ENCODE measurements at places on chromosomes 4 and X.

DNA sequence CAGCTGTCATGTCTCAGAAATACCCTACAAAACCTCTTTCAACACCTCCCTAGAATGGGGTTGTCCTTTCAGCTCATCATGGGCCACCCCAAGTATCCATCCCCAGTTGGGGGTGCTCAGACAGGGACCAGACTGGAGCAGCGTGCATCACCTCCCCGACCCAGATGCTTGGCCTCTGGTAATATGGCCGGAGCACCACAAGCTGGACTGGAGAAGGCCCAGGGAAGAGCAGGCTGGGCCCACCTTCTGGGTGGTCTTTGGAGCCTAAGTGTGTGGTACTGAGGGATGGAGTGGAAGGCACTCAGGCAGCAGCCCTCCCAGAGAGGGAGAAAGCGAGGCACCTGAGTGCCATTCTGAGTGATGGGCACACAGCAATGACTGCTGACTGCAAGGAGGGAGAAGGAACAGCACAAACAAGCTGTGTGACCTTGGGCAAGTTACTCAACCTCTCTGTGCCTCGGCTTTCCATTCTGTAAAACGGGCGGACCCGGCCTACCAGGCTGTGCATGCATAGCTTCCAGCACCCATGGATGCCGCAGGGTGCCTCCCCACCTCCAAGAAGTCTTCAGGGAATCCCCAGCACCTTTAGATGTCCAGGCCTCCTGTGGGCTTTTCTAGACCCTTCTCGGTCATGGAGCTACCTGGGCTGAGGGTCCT is 228.2 kb downstream of the AFAP1 start:
- no peak for DNase-seq

DNA sequence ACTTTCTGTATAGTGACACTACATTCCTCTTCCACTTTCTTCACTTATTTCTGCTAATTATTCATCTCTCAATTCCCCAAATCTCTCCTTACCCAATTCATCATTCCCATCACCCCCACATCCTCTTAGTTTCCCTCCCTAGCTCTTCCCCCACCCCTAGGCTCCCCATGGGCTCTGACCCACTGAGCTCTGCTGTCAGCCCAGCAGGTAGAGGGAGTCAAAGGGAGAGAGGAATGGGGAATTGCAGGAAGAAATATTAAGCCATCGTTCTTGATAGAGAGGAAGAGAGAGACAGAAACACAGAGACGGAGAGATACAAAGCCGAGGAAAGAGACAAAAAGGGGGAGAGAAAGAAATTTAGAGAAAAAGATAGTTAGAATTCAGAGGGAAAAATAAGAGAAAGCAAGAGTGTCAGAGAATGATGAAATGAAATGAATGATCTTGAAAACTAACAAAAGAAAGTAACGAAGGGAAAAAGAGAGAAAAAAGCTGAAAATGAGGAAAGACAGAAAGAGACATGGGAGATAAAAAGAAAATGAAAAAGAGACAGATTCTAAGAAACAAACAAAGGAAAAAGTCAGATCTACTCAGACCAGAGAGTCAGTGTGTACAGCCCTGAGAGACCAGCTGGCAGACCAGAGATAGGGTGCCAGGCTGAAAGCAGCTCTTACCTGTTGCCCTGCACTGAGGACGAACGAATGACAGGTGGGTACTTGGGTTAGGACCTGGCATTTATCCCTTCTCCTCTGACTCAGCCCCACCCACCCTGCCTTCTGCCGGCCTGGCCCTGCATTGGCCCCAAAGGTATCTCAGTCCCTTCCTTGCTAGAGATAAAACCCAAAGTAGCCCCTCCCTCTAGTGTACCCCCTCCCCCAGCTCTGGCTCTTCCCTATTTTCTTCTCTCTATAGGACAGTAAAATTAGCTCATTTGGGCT is at the start of gene ALAS2:
Gene ALAS2 (minus strand): TSS at position 707 of the 935 bp plus-strand sequence. CDS start 4,977 bp downstream, outside the sequence.
- DNase-seq: no peak

GRCh38 chr4:53671757-53672156 is 80.5 kb upstream of the LNX1 start:
- DNase-seq: no peak

GRCh38 chrX:25519258-25519657 is 503.5 kb upstream of the ARX start:
- DNase-seq: no peak

- no peak for DNase-seq
These were observed 490.8 kb downstream of the RAPGEF2 start for GRCh38 chr4:159593681-159594080.

DNA sequence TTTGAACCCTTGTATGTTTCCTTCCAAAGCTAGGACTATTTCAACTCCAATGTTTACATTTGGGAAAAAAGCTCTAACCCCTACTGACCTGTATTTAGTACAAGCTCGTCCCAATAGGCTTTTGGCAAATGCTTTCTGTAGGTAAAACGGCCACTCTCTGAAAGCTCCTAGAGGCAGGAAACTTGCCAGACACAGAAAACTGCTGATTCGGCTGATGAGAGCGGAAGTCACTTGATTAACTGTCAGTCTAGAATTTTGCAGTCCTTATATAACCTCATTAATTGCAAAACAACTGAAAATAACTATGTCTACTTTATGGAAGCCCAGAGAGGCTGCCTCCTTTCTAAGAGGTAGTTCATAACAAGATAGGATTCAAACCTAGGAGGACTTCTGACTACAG is 108.1 kb downstream of the TSPAN7 start:
- no peak for DNase-seq
